ENCODE measurements at places on chromosomes 13 and 19. TPM values are rescaled to one million over a fixed set of nuclear protein-coding genes. Genes with fewer than 3 reads are reported as not detected.

Gene GRIN2D
- total RNA-seq = 1.5 TPM

Gene MRPL34
- 23.2 TPM for total RNA-seq

Gene TBXA2R
- total RNA-seq = 0.89 TPM

Gene ZNF345
- total RNA-seq = 1.5 TPM

Gene CAMSAP3
- not detected for total RNA-seq

Gene LCP1
- 8.9 TPM for total RNA-seq

Gene CYP4F12
- total RNA-seq = not detected

Gene PBX4
- 0.55 TPM for total RNA-seq

Gene CERS1
- 2.7 TPM for total RNA-seq

Gene DPF1
- total RNA-seq = 2.4 TPM

Gene LILRB3
- total RNA-seq = not detected

Gene CEACAM6
- total RNA-seq = not detected

Gene ZNF880
- 32.4 TPM for total RNA-seq

Gene CYP4F8
- not detected for total RNA-seq

Gene NLRP4
- not detected for total RNA-seq

Gene HAUS5
- 5.6 TPM for total RNA-seq

Gene SBK2
- not detected for total RNA-seq

Gene KIR2DL4
- total RNA-seq = not detected

Gene PLA2G4C
- total RNA-seq = 17.5 TPM

Gene NLRP11
- not detected for total RNA-seq

Gene FCER2
- total RNA-seq = not detected

Gene ZNF324B
- total RNA-seq = 10.3 TPM

Gene STAP2
- 1.2 TPM for total RNA-seq

Gene SIGLEC8
- total RNA-seq = not detected

Gene TSSK6
- total RNA-seq = 1.2 TPM

Gene FAM83E
- 0.30 TPM for total RNA-seq

Gene PNMA8C
- total RNA-seq = 0.30 TPM

Gene THOP1
- 90.5 TPM for total RNA-seq

Gene ZNF208
- not detected for total RNA-seq

Gene ODAD3
- 0.30 TPM for total RNA-seq

Gene SCEL
- total RNA-seq = not detected

Gene PLK5
- 0.14 TPM for total RNA-seq

Gene WDR88
- not detected for total RNA-seq

Gene KLK14
- not detected for total RNA-seq

Gene KLK15
- not detected for total RNA-seq

Gene PLPPR2
- 22.4 TPM for total RNA-seq

Gene KLK7
- not detected for total RNA-seq

Gene OR4F17
- not detected for total RNA-seq
